ENCODE measurements at places on chromosomes 6 and 20.

DNA sequence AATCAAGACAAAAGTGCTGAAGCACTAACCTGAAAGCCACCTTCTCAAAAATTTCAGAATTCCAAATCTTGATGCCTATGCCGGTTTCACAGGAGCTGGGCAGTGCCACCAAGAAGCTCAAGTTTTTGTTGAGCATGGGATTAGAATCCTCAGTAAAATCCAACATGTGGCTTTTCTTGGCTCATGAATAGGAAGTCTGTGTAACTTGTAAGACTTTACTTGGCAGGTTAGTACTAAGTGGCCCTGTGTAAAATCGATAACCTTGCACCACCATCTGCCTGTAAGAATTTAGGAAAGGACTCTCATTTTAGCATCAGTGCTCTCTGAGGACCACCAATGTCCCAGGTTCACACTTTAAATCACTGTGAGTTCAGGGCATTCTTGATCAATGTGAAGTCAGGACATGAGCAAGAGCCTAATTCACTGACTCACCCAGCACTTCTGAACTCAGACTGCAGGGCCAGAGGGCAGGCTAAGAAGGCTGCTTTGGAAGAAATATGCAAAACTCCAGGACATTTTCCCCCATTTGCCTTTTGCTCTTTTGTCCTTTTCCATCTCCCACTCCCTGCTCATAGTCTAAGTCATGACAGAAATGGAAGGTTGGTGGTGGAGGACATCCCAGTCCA lies 113.2 kb downstream of the EDN1 start:
- DNase-seq, result no peak

DNA sequence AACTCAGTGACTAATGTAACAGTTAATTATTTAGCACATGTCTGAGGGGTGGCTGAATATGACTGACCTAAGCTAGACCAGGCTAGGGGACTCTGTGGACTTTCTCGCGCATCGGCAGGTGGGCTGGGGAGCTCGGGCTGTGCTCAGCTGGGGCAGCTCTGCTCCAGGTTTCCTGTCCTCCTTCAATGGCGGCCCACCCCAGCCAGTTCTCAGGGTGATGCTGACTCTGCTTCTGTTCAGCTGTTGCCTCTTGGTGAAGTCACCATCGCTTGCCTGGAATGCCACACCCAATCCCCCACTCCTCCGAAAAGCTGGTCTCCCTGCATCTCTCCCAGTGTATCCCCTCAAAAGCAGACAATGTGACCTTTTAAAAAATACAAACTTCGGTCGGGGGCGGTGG lies 20.0 kb downstream of the PPP1R3G start:
- no peak for DNase-seq

DNA sequence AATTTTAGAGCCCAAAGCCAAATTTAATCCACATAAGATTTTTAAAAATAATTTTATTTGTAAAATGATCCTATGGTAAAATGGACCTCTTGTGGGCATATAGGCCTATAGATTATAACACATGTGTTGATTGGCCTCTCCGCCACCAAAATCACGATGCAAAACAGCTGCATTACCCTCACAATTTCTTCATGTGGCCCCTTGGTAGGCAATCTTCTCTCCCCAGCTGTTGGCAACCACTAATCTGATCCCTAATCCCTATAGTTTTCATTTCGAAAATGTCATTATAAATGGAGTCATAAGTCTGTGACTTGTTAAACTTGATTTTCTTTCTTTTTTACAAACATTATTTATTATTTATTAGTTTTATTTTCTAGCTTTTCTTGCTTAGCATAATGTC lies 263.9 kb upstream of the SULF2 start:
- no peak for DNase-seq

DNA sequence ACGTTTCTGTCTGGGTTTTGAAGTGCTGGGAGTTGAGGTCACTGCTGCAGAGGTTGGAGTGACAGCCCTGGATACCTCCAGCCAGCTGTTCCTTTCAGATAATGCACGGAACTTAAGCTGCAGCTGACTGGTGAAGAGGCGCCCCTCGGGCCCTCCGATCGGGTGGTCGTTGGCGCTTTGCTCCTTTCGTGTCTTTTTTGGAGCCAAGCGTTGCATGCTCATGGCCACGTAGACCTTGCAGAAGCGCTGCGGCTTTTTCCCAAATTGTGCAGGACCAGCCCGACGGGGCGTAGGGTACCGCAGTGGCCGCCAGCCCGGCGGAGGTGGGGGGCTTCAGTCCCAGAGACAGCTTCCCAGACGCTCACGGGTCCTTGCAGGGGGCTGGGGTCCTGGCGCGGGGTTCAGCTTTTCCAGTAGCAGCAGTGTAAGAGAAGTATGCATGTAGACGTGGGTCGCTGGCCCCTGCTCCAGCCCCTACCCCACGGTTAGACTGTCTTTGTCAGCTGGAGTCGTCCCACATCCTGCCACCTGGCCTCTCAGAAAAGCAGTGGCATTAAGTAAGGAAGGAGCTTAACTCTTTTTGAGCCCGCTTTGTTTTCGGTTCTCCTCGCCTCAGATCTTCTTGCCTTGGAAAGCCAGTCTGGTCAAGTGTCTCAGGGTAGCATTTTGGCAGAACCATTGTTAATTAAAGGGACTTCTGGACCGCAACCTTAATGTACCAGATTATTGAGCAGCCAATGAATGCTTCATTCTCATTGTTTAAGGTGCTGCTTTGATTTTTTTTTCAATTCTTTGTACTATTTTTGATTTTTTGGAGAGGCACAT lies 838 bp downstream of the TNFAIP3 start:
- peak; percentile 20 for DNase-seq

- DNase-seq, result no peak
Measured at GRCh38 chr6:111114087-111114443, 26.8 kb downstream of the SLC16A10 start.

GRCh38 chr6:53014063-53014462 lies 19.0 kb upstream of the GSTA4 start:
- no peak for DNase-seq

- DNase-seq, result no peak
Measured at GRCh38 chr20:24032400-24032898, 43.9 kb upstream of the GGTLC1 start.

DNA sequence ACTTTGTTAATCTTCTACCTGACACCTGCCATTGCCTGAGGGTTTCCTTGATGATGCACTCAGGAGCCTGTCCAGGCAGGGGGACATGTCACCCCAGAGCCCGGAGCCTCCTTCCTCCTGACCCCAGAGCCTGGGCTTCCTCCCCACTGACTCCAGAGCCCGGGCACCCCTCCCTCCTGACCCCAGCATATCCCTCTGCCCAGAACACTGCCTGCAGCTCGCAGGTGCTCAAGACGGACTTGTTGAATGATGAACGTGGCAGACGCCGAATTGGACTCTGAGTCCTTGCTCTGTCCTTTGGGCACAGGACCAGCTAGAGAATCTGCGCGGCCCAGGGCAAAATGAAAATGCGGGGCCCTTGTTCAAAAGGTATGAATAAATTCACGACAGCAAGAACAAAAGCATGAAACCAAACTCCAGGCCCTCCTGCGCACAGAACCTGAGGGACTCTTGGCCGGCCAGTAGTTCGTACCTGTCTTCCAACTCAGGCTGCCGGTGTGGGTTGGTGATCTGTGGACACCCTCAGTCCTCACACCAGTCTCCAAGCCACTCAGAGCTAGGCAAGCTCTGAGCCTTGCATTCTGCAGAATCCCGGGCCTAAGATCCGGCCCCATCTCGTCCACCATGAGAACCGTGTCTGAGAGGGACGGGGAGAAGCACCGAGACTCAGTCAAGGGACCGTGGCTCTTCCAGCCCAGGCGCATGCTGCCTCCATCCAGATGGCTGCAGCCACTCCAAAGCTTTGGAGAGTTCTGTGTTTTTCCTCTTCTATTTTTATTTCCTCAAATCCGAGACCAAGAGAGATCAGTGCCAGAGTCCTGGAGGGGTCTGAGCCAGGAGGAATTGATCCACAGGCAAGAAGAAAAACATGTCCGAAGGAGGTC lies 104.7 kb downstream of the BMP7 start:
- DNase-seq, result peak; percentile 5

GRCh38 chr6:30775104-30775503 lies 30.8 kb upstream of the IER3 start:
- DNase-seq, result no peak

- no peak for DNase-seq
Measured at GRCh38 chr6:85867595-85867994, 224.9 kb upstream of the SYNCRIP start.

DNA sequence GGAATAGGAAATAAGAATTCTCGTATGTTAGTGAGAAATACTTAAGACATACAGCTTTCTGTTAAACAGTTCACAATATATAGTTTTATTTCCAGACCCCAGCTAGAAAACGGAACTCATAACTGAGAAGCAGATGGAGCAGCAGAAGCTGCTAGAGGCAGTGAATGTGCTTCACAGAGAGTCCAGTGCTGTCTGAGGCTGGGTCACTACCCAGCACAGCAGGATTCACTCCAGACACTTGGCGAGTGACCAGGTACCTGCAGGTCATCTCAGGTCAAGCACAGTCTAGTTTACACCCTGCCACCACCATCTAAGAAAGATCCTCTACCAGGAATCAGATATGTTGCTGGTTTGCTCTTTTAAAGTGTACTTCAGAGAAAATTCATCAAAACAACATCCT lies 243.1 kb upstream of the RAB32 start:
- DNase-seq, result no peak

Data from globus pallidus (tissue), 1 donor.